NCI-H69 (cell line): ENCODE measurements at places on chromosomes 7 and 10.
A peak's percentile ranks its signal among the peaks of the same experiment; 100 is the strongest.

- no peak for DNase-seq
Measured at GRCh38 chr7:140275069-140275965, 98.5 kb upstream of the KDM7A start.

DNA sequence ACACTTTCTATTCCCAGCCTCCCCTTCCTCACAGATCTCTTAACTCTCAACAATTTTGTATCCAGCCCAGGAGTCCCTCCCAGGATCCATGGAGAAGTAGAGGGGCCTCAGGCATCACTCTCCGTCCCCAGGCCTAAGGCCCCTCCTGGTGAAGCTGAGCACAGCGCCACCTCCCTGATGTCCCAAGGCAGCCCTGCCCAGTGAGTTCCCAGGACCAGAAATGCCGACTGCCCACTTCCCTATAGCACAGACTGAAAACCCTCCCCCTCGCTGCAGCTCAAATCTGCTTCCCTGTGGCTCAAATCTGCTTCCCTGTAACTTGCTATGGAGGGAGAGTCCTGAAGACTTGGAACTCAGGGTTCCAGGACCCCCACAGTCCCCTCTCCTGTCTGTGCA, 35.6 kb downstream of the YKT6 start:
- DNase-seq: peak; percentile 85

DNA sequence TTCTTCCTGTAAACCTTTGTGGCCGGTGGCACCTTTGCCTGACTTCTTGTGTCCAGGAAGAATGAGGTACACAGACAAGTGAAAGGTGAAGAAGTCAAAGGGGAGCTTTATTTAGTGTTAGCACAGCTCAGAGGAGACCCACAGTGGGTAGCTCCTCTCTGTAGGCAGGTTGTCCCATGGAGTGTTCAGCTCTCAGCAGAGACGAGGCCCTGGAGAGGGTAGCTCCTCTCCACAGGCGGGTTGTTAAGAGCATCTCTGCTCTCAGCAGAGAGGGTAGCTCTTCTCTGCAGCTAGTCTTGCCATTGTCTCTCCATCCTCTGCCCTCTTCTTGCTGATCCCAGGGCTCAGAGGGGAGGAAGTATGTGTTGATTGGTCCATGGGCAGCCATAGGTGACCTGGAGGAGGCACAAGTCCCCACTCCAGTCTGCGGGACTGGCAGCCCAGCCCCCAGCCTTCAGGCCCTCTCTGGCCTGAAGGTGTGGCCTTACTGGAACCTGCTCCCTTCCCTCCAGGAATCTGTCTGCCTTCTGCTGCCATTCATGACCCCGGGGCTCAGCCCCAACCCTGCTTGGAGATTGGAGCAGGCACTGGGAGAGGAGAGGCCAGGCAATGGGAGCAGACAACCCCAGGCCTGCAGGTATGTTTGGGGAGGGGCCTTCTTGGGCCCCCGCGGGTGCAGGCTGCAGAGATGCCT, 24.5 kb downstream of the HHEX start:
- DNase-seq: no peak

DNA sequence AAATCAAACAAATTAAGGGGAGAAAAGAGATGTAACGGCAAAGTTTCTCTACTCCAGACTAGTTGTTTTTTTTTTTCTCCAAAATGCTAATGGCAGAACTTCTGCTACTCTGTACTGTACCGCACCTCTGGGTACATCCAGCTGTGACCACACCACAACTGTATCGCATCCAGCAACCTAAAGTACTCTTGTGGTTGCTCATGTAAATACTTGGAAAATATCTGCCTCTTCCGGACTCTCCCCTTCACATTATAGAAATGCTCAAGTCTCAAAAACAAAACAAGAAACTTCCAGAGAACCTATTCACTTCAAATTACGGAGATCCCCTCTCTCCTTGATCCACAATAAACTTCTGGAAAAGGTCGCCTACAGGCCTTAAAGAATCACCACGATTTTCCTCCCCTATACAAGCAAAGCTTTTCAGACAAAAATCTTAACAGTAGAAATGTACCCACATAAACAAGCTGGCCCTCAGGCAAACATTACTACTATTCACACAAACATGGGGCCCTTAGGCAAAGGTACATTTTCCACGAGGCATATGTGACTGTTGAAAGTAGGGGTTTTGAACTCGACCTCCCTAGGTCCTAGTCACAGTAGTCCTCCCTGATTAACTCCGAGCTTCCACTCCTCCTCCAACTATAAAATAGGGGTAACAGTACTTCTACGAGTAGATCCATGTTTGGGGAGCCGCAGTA, 222.9 kb upstream of the MKLN1 start:
- DNase-seq: no peak

- DNase-seq: no peak
Measured at GRCh38 chr10:94363251-94363565, 469 bp upstream of the NOC3L start.

DNA sequence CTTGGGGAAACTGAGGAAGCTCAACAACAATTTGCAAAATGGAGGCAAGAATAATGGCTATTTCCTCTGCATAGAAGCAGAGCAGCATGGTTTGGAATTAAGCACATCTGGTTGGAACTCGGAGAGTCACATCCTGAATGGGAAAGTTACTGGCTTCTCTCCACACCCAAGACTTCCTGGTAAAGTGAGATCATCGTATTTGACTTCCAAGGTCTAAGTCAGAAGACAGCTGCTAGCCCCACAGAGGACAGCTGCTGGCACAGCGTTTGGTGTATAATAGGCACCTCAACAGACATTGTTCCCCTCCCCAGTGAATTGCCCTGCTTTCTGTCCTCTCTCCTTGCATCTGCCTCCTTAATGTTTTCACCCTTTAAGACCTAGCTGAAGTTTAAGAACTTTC, 37.0 kb upstream of the NRF1 start:
- no peak for DNase-seq

- DNase-seq: no peak
Measured at GRCh38 chr7:97187067-97187466, 69.6 kb downstream of the SDHAF3 start.

DNA sequence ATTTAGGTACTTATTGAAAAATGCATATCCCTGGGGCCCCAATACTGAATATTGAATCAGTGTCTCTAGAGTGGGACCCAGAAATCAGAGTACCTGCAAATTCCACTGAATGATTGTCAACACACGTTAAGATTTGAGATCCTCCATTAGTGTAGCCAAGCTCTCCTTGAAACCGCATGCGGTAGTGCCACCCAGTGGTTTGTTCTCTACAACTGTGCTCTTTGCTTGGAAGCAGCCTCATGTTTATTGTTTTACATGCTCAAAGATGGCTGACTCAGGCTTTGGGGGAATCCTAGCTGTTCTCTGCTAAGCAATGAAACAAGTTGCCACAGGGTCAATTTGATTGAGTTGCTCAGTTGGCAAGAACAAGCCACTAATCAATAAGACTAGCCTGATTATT, 340.2 kb upstream of the CELF2 start:
- peak; percentile 0 for DNase-seq

DNA sequence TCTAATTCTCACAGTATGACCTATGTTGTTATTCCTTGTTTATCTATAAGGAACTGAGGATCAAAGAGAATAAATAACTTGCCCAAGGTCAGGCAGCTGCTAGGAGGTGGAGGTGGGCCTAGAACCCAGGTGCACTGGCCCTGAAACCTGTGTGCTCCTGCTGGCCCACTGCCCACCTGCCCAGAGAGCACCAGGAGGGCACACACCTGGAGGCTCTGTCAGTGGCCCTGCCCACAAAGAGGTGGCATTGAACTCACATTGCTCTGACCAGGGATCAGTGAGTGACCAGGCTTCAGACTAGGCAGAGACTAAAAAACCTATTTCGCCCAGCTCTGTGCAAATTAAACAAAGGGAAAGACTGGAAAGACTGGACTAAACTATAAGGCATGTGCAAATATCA, 210.6 kb downstream of the TNS3 start:
- peak; percentile 74 for DNase-seq

DNA sequence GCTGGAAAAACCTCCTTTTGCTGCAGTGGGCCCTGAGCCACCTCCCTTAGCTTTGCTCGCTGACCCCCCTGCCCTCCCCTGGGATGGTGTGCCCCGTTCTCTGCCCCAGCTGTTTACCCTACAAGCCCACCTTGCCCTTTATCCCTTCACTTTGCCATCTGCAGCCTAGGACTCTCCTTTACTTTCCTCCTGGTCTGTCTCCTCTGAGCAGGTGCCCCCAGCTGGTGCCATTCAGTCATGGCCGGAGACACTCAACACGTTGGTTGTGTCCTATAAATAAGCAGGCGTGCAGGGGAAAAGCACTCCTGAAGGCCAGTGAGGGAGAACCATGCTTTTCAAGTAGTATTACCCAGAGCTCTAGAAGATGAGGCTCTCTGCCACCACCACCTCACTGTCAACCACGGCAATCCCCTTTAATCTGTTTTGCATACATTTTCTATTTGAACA, 6.1 kb downstream of the RASSF4 start:
- no peak for DNase-seq

DNA sequence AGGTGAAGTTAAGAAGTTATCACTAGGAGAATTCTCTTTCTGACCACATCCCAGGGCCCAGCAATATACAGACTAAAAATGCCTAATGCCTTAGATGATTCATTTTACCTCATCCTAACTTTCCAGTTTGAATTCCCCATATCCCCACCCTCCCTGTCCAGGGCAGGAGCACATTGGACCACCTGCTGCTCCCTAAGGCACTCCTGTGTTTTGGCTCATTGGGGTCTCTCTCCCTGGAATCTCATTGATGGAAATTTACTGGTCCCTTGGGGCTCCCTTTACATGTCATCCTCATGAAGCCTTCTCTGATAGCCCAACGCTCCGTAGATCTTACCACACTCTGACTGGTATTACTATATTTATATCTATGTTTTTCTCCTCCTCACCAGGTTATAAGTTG, 2.7 kb downstream of the IL2RA start:
- no peak for DNase-seq

GRCh38 chr10:61752111-61753011, 89.6 kb downstream of the CABCOCO1 start:
- DNase-seq: peak; percentile 44

- DNase-seq: no peak
Measured at GRCh38 chr7:128398841-128399135, 11.0 kb downstream of the IMPDH1 start.

- DNase-seq: no peak
Measured at GRCh38 chr10:88725798-88726197, 19.7 kb downstream of the LIPK start.

DNA sequence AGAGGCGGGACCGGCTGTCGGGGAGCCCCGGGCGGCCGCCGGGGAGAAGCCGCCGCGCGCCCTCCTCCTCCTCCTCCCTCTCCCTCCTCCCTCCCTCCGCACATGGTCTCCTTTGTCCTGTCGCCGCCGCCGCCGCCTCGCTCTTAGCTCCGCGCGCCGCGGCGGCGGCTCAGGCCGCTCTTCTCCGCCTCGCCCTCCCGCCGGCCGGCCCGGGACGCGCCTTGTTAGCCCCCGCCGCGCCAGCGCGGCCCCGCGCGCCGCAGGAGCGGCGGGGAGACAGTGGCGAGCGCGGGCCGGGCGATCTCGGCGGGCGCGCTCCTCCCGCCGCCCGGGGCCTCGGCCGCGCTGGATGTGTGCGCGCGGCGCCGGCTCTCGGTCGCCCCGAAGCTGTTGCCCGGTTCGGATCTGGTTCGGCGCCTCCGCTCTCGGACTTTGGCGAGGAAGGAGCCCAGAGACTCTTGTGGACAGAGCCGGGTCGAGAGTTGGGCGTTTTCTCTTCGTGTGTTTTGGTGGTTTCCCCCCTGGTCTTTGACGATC, 437.4 kb upstream of the GALNT17 start:
- DNase-seq: peak; percentile 92

DNA sequence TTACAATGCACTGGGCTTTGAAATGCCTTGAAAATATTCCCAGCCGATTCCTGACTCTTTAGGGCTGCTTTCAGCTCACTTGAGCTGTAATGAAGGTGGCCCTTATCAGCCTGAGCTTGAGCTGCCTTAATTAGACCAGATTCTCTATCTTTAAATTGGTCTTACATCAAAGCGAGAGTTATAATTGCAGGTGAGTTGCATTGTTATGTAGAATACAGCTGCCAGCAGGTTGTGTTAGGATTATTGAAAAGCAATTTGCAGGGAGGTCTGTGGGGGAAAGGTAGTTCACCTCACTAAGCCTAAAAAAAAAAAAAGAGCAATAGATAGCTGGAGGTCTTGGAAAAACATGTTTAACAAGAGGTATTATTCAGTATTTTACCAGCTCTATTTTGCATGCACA, 142.2 kb upstream of the HABP2 start:
- no peak for DNase-seq

- peak; percentile 47 for DNase-seq
Measured at GRCh38 chr7:150927956-150928344, 50.2 kb downstream of the KCNH2 start.

DNA sequence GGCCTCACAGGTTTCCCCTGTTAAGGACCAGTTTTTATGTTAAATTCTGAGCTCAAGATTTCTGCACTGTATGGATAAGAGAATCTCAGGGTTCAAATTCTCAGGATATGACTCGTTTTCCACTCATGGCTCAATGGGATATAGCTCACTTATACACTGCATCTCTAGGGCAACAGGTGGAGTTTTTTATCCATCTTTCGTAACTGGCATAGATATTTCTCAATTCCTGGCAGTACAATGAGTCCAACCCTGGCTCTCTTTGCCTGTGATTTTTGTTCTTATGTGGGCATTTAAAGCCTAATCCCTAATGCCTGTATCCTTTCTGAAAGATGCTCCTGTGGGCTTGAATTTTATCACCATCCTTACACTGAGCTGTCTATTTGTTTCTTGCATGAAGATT, 7.6 kb downstream of the CCDC172 start:
- DNase-seq: no peak

GRCh38 chr7:1043552-1044188, 676 bp upstream of the GPR146 start:
- DNase-seq: no peak

DNA sequence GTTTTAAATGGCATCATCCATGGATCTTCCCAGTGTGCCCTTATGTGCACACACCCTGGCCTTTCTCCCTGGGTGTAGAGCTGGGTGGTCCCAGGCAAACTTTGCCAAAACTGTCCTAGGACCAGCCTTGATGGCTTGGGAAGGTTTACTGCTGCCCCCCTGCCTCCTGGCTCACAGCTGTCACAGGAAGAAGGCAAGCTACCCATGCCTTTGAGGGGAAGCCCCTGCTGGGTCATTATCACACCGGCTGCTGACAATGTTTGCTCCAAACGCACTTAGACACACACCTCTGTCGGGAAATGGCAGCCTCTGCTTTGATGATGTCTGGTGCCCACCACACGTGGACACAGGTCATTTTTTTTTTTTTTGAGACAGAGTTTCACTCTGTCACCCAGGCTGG, 25.2 kb upstream of the FIGNL1 start:
- peak; percentile 96 for DNase-seq
